ENCODE measurements at places on chromosomes 5 and 9.

GRCh38 chr9:117462861-117463260 lies 48.0 kb upstream of the ASTN2 start:
- no peak for DNase-seq

- DNase-seq = no peak
Measured at GRCh38 chr9:124725068-124725452, 46.1 kb downstream of the NR6A1 start.

- DNase-seq = no peak
Measured at GRCh38 chr5:120901199-120901598, 437.1 kb downstream of the PRR16 start.

GRCh38 chr9:110255463-110256379 lies 586 bp downstream of the TXN start:
- peak; percentile 62 for DNase-seq

DNA sequence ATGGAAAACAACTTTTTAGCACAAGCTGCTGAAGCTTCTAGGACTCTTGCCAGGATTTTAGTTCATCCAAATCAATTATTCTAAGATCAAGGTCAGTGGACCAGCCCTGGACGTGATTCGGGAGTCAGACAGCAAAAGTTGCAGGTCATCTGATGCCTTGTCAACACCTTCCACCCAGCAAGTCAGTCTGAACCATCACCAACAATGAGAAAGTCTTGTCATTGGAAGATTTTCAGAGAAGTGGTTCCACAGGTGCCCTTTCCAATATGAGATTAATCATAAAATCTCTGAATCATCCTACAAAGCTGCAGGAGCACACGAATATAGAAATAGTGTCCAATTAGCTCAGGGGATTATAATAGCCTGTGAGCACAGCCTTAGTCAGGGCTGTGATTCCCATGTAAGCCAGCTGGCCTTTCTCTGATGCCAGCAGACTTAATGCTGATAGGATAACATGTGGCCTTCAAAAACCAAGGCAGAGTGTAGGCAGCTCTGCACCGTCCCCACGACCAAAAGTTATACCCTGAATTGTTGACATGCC lies 445.0 kb upstream of the TRPC7 start:
- no peak for DNase-seq

DNA sequence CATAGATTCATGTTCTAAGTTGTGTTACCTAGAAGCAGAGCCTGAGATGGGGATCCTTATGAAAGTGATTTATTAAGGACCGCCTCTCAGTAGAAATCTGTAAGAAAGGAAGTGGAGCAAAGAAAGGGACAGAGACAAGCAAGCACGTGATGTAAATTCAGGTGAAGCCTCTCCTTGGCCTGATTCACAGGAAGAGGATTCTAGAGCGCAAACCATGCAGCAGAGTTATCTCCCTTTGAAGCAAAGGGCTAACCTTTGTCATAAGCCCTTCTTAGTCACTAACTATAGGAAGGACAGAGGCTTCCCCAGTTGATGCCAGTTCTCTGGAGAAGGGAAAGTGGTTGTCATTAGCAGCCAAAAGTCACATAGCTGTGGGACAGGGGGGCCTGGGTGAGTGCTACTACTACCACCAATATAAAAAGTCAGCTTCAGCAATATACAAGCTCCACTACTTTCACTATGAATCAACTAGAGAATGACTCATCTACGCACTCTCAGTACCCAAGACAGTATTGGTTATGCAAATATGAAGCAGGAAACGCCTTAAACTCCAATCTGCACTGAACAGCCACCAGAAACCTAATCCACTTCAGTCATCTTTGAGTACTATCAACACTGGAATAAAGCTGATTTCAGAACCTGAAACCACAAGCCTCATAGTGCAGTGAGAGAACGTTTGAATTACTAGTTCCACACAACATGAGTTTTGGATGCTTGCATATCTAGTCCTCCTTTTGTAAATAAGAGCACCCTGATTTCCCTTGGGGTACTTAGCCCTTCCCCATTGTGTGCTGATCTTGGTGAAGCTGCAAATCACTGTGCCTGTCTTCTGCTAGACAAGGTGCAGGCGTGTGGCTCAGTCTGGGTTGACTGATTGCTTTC lies 162.7 kb downstream of the ZNF608 start:
- peak; percentile 11 for DNase-seq

- DNase-seq = no peak
Measured at GRCh38 chr5:154077696-154078095, 38.9 kb downstream of the MFAP3 start.

DNA sequence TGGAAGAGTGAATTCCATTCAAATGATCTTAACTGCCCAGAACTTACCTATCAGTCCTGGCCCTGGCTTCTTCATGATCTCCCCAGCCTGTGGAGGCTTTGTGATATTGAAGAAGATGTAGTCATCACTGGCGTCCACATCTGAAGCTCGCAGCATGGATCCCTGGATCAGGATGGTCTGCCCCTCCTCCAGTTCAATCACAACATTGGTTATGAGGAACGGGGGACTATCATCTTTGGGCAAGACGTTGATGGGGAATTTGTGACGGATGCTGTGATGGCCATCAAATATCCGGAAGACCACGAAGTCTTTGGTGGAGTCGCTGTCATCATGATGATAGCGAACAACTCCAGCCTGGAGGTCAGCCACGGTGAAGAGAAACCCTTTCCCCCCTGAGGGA lies 68.0 kb downstream of the FREM1 start:
- DNase-seq = no peak

DNA sequence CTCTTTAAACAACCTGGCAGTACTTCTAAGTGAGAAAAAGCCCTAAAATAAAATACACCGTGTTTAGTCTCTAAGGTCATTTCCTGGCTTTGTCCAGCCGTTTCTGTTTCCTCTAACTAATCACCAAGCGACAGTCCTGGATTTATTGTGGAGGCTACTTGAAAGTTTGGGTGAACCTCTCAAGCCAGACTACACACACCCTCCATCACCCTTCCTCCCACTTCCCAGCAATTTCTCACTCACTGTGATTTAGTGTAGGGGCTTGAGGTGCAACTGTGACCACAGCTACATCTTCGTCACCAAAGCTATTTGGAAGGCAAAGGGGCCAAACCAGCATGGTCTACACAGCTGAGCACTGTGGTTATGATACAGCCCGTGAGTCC lies 240.0 kb upstream of the SLC24A2 start:
- DNase-seq = no peak

GRCh38 chr5:146662229-146662628 lies 146.2 kb upstream of the GPR151 start:
- DNase-seq = no peak

- no peak for DNase-seq
Measured at GRCh38 chr5:43195670-43196265, 3.7 kb downstream of the NIM1K start.

DNA sequence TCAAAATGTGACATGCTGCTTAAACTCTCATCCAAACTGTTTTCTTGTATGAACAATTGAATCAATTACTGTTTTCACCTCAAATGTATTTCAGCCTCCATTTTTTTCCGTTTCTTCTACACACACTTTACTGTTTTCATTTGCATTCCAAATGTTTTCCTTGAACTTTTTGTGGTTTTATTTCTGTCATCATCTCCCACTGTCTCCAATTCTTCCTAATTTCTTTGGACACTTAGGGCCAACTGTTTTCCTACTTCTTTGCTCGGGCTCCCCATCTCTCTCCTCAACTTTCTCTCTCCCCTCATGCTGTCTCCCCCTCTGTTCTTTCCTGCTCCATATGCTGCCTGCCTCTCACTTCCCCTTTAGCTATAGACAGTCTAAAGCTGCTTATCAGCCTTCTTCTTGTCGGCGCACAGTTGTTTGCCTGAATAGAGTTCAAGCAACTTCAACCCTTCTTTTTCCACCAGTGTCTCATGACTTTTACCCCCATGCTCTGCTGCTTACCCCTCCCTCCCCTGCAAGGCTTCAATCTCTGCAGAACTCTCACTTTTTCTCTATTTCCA lies 443.4 kb downstream of the DTWD2 start:
- DNase-seq = no peak

DNA sequence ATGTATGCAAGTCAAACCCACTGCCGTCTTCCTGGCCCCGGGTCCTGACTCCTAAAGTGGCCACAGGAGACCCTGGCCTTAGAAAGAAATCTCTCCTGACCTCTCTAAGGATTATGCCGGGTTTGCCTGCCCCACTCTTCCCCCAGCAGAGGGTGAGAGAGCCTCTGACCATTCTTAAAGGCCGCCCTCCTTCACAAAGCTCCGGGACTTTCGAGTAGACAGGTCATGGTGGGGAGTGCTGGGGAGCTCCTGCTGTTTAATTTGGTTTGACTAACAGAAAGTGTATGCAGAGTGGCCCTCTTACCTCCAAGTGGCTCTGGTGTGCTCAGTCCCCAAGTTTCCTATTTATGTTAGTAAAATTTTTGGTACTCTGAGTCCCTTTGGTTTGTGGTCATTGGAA lies 111.8 kb downstream of the LRRC70 start:
- DNase-seq = no peak

DNA sequence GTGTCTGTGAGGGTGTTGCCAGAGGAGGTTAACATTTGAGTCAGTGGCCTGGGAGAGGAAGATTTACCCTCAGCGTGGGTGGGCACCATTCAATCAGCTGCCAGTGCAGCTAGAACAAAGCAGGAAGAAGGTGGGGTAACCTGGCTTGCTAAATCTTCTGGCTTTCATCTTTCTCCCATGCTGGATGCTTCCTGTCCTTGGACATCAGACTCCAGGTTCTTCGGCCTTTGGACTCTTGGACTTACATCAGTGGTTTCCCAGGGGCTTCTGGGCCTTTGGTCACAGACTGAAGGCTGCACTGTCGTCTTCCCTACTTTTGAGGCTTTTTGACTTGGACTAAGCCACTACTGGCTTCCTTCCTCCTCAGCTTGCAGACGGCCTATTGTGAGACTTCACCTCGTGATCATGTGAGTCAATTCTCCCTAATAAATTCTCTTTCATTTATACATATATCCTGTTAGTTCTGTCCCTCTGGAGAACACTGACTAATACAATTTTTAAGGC lies 38.1 kb downstream of the PBX3 start:
- peak; percentile 16 for DNase-seq

- DNase-seq = no peak
Measured at GRCh38 chr5:2909035-2909434, 157.6 kb upstream of the IRX2 start.

DNA sequence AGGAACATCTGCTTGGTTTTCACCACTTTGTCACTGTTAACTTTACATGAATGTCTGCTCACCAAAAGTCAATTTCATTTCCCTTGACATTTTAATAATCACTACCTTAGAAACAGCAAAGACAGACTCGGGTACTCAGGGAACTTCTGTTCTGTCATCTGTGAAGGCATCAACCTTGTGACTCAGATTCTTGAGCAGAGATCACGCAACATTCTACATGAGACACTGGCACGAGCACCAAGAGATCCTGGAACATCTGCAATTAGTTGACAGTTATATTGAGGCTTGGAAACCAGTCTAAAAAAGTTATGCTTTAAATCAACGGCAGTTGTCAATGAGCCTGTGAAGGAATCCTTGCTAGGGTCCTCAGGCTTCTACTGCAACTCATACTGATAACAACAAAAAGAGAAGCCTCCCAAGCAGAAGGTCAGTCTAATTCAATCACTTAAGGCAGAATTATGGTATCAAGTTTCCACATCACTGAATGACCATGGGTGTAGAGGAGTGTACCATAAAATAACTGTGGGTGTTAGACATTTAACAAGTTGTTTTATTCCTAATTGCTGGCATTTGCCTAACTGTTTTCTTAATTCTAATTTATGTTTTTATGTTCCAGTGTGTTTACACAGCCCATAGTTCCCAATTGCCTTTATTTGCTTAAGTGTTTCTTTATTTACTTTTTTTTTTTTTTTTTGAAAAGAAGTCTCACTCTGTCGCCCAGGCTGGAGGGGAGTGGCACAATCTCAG lies 3.3 kb upstream of the PBX3 start:
- DNase-seq = no peak

DNA sequence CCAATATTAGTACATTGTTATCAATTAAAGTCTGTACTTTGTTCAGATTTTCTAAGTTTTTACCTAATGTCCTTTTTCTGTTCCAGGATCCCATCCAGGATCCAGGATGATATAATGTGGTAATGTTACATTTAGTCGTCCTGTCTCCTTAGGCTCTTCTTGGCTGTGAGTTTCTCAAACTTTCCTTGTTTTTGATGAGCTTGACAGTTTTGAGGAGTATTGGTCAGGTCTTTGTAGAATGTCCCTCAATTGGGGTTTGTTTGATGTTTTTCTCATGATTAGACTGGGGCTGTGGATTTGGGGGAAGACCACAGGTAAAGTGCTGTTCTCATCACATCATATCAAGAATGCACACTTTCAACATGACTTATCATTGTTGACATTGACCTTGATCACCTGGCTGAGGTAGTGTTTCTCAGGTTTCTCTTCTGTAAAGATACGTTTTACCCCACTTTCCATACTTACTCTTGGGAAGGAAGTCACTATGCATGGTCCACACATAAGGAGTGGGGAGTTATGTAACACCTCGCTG lies 9.6 kb downstream of the NDFIP1 start:
- no peak for DNase-seq

- DNase-seq = no peak
Measured at GRCh38 chr5:87570366-87570765, 157.6 kb upstream of the CCNH start.

All from activated naive CD4-positive, alpha-beta T cell treated with Interleukin-2 at 50 U/mL for 16 hours (primary cell).